EH (cell line): ENCODE measurements at places on chromosomes 2 and 18.

GRCh38 chr2:43005245-43005974 lies 213.0 kb upstream of the HAAO start:
- DNase-seq, result no peak

DNA sequence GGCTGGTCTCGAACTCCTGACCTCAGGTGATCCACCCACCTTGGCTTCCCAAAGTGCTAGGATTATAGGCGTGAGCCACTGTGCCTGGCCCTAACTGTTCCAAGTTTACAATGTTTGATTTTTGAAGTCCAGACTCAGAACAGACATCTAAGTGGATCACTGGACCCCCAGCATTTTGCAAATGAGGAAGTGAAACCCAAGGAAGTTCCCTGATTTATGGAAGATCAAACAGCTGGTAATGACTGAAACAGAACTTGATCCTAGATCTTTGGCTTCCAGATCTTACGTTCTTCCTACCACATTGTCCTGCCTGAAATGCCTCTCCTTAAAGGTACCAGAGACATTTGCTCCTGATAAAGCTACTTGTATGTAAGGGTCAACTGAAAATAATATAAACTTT lies 58.3 kb upstream of the NCOA1 start:
- DNase-seq, result no peak

DNA sequence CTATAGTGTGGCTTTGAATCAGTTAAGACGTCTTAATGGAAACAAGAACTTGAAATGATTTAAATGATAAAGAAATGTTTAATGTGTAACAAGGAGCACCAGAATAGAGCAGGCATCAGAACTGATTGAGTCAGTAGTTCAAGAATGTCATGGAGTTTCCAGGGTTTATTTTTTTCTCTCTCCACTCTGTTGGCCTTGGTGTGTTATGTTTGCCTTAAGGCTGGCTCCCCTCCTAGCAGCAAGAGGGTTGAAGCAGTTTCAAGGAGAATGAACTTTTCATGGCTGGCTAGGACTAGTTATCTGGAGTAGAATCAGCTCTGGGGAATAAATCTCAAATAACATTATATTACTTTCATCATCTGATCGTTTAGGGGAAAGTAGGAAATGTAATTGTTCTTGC lies 13.4 kb upstream of the GLS start:
- DNase-seq, result peak; percentile 95

GRCh38 chr2:38176619-38177021 lies 100.7 kb upstream of the CYP1B1 start:
- peak; percentile 71 for DNase-seq

GRCh38 chr2:142031656-142032055 lies 99.2 kb downstream of the LRP1B start:
- DNase-seq, result no peak

DNA sequence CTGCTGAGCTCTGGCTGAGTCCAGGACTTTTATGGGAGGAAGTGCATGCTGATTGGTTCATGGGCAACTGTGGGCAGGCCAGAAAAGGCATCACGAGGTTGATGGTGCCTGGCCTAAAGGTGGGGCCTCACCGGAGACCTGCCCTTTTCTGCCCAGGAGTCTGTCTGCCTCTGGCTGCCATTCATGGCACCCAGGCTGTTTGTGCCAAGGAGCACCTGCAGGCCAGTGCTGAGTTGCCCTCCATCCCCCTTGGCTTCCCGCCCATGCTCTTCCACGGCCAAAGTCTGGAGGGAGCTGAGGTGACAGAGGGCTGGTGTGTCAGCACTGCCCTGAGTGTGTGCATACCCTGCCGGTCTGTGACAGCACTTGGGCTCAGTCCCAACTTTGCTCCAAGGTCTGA lies 123.2 kb downstream of the PTH2R start:
- no peak for DNase-seq

DNA sequence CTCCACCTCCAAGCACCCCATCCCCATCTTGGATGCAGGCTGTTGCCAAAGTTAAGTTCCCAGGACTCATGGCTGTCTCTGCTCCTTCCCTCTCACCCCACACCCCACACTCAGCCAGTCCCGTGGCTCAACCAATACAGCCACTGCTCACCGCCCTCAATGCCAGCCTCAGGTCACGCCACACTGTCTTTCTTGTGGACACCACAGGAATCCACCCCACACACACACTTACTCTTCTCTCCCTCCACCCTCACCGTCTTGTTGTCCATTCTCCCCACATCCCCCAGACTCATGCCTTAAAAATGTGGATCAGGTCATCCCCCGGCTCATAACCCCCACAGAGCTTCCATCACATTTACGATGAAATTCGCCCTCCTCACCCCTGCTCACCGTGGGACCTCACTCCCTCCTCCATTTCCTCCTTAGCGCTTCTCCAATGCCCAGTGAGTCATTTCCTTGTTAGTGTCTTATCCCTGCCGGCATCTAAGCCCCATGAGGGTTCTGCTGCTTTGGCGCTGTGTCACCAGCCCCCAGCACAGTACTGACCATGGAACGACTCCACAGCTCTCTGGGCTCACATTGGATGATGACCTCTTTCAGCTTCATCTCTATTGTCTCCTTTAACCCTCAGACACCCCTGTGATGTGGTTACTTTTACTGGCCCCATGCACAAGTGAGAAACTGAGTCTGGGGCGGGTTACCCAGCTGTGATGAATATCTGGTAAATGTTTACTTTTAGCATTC lies 13.8 kb downstream of the MLPH start:
- peak; percentile 100 for DNase-seq

DNA sequence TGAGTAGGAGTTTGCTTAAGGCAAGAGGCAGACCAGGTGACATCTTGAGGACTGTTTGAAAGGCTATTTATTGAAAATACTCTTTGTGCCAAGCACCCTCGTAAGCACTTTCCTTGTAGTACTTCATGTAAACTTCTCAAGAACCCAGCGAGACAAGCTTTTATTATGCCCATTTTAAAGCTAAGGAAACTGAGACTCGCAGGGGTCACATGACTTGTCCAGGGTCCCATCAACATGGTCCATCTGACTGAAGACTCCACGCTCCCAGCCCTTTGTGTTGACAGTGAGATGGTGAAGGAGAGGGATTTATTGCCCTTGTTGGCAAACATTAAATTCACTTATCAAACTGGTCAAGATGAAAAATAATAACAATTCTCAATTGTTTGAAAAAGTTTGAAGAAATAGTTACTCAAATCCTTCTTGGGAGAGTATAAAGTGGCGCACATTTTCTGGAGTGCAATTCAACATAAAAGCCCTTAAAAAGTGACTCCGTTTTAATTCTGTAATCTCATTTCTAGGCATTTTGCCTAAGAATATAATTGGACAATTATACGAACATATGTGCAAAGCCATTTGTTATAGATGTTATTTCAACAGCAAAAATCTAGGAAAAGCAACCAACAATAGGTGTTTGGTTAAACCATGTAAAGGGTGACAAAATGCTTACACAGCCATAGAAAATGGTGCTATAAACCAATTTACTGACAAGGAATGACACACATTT lies 270.5 kb upstream of the NCKAP5 start:
- no peak for DNase-seq

GRCh38 chr18:57544936-57545660 lies 41.4 kb downstream of the FECH start:
- DNase-seq, result no peak

DNA sequence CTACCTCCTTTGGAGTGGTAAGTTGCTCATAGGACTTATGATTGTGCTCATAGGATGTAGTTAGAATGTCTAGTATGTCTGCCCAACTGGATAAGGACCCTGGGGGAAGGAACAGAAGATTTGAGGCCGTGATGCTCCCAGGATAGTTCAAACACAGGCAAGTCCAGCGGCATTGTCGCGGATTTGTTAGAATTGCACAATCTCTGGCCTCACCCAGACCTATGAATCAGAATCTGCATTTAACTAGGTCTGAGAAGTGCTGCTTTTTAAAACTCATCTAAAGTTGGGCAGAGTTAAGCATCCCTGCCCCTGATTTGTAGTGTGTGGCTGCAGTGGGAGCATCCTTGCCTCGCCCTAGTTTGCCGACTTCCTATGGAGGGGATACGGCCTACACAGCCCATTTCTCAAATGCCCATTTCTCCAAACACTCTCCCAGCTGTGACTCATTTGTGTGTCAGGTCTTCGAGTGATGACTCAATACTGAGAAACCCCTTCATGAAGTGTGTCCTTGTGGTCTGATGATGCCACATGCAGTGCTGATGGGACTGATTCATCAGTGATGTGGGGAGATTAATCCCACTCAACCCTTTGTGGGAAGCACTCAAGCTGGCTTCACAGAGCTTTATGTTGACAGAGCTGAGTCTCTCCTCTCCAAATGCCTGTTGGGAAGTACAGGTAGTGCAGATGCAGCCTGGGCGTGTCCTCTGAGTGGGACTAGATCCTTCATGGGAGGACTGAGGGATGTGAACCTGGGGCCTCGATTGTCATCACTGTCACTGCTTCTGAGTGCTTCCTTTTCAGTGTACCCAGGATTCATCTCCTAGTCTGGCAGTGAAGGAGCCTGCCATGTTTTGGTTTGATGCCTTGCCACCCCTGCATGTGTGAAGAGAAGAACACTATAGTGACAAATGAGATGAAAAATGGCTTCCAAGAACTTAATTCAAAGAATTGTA lies 18.7 kb downstream of the SMIM21 start:
- DNase-seq, result peak; percentile 99

- peak; percentile 64 for DNase-seq
These were observed 9.4 kb upstream of the CD302 start for GRCh38 chr2:159807183-159808031.

GRCh38 chr2:9282128-9283112 lies 75.8 kb downstream of the ASAP2 start:
- peak; percentile 17 for DNase-seq

DNA sequence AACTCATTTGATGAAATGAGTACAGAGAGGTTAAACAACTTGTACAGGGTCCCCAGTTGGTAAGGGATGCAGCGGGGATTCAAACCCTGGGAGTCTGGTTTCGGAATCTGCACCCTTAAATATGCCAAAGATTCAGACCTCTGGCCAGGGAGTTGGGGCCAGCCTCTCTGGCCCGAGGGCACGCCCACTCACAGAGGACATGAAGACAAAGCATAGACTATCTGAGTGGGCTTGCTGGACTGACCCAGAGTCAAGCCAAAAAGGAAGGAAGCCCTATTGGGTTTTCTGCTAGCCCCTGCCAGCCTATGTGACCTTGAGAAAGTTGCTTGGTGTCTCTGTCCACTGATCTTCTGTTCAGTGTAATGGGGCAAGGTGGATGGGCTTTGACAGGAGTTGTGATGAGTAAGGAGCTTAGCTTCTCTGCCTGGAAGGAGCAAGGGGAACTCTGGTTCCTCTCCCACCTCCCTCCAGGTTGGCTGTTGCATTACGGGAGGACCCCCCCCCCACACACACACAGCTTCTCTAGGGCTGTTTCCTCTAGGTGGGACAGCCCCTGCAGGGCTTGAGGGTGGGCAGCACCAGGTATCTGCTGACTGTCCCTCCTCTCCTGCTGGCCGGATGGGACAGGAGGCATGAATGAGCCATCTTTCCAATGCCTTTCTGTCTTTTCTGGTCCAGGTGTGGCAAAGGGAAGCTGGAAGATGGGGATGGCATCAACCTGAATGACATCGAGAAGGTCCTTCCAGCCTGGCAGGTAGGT lies 131.3 kb downstream of the CTIF start:
- no peak for DNase-seq

DNA sequence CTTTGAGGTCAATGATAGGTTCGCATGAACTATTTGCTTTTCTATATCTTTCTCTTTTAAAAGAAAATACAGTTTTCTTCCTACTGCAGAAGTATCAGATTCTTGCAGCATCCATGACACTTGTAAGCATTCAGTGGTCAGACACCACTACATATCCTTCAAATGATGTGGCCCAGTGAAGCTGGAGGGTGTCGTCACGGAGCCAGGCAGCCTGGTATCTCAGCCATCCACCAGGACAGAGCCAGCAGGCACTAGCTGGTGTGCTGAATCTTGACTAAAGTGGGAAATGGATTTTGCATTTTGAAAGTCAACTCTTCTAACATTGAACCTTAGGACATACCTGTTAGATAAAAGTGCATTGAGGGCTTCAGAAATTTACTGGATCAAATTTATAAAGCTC lies 5.4 kb downstream of the KLHL14 start:
- no peak for DNase-seq

DNA sequence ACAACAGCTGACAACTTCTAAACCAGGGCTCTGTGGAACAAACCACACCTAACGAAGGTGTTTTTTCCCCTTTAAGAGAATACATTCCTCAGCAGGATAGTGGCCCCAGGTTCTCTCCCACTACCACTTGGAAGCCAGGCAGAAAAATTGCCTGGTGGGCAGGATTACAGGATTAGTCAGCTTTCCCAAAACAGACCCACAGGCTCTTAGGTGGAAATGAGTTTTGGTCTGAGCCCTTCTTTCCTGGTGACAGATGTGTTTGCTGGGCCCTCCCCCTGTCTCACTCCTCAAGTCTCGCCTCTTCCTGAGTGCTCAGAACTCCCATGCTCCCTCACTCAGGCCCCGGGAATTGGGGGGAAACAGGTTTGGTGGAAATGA lies 139.4 kb upstream of the HAAO start:
- peak; percentile 40 for DNase-seq

DNA sequence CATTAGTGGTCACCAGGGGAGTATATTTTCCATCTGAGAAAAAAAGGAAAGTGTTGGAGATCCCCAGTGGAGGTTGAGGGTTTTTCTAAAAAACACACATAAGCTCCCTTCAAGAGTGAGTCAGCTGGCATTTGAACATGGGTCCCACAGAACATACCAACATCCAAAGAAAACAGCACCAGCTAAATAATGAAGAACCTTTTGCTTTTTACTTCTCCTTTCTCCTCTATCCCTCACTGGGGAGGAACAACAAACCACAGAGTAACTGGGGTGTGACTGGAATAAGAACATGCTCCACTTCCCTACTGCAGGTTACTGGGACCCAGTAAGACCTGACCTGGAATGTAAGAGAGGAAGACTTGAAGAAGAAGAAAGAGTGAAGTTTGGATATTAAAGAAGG lies 56.5 kb upstream of the RAPH1 start:
- peak; percentile 46 for DNase-seq

DNA sequence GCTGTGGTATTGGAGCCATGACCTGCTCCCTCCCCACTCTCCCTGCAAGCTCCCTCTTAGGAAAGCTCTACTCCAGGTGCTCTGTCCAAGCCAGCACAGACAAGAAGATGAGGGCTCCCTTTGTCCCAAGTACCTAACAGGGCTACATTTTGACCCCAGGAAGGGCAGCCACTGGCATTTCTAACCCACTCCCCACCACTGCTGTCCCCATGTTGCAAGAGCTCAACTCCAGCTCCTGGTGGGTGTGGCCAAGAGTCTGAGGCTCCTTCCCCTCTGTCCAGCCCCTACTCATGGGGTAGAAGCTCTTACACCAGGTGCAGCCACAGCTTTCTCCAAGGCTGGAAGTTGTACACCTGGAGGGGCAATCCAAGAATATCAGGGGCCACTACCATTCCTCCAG lies 127.0 kb upstream of the NPAS2 start:
- no peak for DNase-seq

DNA sequence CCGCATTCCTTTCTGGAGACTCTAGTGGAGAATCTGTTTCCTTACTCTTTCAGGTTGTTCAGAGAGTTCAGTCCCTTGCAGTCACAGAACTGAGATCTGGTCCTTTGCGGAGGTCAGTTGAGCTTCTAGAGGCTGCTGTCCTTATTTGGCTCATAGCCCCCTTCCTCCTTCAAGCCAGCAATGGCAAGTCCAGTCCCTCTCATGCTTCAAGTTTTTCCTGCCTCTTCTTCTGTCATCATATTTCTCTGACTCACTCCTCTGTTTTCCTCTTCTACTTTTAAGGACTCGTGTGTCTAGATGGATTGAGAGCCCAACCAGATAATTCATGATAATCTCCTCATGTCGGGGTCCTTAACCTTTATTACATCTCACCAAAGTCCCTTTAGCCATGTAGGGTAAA lies 173.5 kb upstream of the FOSL2 start:
- DNase-seq, result peak; percentile 36

- DNase-seq, result no peak
These were observed 48.7 kb downstream of the ACYP2 start for GRCh38 chr2:54164106-54164505.
